Renal cortical epithelial cell (primary cell): ENCODE measurements at places on chromosomes 7 and 10. TPM values are rescaled to one million over a fixed set of nuclear protein-coding genes. Genes with fewer than 3 reads are reported as not detected.
A peak's percentile ranks its signal among the peaks of the same experiment; 100 is the strongest.

Gene SLC26A5
- total RNA-seq: not detected in 2 replicates

GRCh38 chr7:8442814-8443304 lies 9.4 kb downstream of the NXPH1 start:
- DNase-seq: no peak

GRCh38 chr10:16011548-16011947 lies 151.2 kb upstream of the MINDY3 start:
- peak; percentile 13 for DNase-seq

Gene PPP1R17
- total RNA-seq: not detected in 2 replicates

Gene PIK3CG
- not detected in 2 replicates for total RNA-seq
